ENCODE measurements at places on chromosomes 11 and 22.

- no peak for DNase-seq
These were observed 49.5 kb upstream of the PHF21B start for GRCh38 chr22:45059296-45059695.

- no peak for DNase-seq
These were observed 28.3 kb upstream of the MS4A6A start for GRCh38 chr11:60211206-60211605.

- no peak for DNase-seq
These were observed 117.8 kb downstream of the SERGEF start for GRCh38 chr11:17894929-17895658.

DNA sequence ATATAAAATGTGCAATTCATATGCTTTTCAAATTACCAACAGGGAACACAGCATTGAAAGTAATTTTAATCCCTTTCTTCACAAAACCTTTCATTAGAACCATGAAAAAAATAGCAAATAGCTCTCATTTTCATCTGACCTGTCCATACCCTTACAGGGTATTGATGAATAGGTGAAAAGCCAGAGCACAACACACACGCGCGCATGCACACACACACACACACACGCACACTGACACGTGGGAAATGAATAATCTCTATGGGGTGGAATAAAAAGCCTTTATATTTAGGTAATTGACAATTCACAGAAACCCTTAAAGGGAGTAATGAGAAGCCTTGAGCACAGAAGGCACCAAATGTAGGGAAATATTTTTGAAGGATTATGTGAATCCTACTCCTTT lies 76.2 kb upstream of the POU2AF2 start:
- no peak for DNase-seq

DNA sequence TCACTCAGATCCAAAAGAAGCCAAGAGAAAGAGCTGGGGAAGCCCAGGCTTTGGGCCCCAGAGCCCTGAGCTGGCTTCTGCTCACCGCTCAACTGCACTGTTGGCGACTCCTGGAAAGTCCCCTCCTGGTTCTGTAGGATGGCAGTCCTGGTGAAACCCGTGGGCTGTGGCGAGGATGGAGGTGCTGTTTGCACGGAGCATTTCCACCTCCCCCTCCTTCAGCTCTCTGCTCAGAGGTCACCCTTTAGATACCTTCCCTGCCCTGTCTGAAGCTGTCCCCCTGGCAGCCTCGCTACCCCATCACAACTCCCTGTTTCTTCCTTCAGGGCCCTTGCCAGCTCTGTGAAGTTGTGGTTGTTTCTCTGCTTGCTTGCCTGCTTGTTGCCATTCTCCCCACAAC lies 97.8 kb downstream of the MYO18B start:
- no peak for DNase-seq

DNA sequence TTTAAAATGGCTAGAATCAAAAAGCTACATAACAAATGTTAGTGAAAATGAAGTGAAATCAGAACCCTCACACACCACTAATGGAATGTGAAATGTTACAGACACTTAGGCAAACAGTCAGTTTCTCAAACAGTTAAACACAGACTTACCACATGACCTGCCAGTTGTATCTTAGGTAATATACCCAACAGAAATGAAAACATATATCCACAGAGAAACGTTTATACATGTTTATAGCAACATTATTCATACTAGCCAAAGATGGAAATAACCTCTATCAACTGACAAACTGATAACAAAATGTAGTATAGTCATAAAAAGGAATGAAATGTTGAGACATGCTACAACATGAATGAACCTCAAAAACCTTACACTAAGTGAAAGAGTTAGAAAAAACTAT lies 131.5 kb upstream of the TRPC6 start:
- DNase-seq, result no peak

- DNase-seq, result no peak
These were observed 22.0 kb upstream of the MYRF start for GRCh38 chr11:61730240-61730994.

GRCh38 chr22:39223091-39223710 lies 21.6 kb downstream of the PDGFB start:
- no peak for DNase-seq

DNA sequence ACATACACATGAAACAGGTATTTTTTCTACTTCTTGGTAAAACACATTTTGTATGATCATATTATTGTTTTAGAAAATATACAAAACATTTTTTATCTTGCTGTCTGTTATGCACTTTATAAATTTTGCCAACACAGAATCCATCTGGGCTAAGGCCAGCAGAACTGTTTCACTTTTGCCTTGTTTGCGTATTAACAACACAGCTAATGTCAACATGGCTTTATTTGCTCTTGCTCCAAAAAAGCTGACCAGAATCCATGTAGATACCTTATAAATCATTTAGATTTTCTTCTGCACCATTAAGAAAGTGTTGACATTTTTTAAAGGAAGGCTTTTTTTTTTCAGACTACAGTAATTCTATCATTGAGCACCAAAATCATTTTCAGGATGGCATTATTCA lies 58.1 kb upstream of the PGR start:
- no peak for DNase-seq

DNA sequence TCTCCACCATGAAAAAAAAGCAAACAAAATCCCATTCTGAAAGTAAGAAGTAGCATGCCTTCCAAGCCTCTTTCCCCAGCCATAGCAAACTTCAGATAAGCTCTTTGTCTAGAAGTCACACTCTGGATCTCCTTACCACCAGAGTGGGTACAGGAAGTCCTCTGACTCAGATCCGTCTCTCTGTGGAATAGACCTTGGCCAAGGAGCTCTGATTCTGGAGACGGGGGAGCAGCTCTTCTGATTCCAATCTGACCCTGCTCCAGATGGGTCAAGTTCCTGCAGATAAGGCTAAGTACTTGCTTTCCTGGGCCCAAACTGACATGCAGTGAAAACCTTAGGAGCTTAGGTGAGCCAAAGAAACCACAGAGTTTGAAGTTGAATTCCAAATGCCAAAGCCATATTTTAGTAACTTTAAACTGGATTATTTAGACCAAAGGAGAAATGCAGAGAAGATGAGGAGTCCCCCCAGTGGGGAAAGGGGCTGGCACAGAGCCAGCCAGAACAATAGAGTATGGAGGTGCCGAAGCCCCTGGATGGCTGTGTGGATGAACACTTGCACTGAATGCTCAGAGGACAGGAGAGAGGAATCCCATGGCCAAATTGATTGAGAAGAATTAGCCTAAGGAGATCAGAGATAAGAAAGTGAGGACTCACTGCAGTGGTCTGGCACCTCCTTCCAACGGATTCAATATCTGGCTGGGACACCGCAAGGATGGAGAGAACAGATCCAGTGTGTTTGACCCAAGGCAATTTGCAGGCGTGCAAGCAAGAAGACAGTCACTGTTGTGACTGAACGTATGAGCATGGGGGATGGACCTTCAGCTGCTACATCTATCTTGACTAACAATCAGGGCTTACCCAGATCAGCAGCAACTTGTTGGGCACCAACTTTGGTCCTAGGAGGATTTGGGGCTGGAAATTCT lies 54.9 kb downstream of the ENDOD1 start:
- DNase-seq, result no peak

DNA sequence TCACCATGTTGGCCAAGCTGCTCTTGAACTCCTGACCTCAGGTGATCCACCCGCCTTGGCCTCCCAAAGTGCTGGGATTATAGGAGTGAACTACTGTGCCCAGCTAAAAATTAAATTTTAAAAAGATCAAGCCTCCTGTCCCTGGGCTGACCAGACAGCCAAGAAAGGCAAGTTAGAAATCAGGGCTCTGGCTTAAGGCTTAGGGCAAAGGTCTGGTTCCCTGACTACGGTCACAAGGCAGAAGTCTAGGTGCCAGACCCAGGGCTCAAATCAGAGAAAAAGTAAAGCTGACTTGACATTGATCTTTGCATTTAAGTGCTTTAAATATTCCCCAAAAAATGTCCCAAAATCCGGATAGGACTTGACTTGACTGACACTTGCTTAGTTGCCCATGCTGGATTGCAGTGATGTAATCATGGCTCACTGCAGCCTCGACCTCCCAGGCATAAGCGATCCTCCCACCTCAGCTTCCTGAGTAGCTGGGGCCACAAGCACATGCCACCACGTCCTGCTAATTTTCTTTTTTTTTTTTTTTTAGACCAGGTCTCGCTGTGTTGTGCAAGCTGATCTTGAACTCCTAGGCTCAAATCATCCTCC lies 17.3 kb upstream of the CRKL start:
- DNase-seq, result no peak

DNA sequence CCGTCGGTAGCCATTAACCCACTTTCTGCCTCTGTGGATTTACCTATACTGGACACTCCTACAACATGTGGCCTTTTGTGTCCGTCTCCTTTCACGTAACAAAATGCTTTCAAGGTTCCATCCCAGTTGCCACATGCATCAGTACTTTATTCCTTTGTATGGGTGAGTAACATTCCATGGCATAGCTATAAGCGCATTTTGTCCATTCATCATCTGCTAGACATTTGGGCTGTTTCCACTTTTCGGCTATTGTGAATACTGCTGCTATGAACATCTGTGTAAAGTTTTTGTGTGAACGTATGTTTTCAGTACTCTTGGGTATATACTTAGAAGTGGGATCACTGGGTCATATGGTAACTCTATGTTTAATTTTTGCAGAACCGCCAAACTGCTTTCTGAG lies 257.2 kb downstream of the ST3GAL4 start:
- no peak for DNase-seq

DNA sequence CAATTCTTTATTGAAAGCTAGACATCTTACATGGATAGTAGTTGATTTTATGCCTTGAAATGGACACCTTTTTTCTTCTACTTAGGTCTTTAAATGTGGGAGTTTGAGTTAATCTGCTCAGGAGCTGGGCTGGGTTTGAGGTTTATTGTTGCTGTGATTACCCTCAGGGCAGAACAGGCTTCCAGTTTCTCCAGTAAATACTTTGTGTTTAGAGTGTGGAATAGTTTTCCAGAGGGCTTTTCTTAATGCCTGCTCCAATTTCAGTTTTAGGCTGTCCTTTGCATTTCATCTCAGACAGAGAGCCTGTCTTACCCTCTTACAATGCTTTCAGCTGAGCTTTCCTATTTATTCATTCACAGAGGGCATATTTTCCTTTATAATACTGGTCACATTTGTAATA lies 69.9 kb upstream of the ADORA2A start:
- no peak for DNase-seq

GRCh38 chr22:26981541-26981940 lies 324.2 kb downstream of the MIAT start:
- DNase-seq, result no peak

DNA sequence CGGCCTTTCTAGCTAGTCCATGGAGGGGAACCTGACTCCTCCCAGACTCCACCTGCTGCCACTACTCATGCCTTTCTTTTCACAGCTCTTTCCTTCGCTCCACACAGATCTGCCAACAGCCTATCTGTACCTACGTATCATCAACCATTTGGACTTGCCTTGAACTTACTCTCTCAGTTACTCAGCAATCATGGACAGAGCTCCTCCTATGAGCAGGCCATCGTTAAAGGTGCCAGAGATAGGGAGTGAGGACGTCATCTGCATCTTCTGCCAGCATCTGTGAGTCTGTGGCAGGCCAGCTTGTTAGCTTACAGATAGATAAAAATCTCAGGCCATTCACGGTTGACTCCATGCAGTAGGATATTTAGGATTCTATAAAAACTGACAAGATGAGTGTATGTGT lies 162.9 kb upstream of the ZBED5 start:
- DNase-seq, result no peak

GRCh38 chr11:2207773-2208621 lies 36.4 kb upstream of the TH start:
- no peak for DNase-seq

GRCh38 chr11:118115048-118115447 lies 28.3 kb upstream of the SMIM35 start:
- no peak for DNase-seq

DNA sequence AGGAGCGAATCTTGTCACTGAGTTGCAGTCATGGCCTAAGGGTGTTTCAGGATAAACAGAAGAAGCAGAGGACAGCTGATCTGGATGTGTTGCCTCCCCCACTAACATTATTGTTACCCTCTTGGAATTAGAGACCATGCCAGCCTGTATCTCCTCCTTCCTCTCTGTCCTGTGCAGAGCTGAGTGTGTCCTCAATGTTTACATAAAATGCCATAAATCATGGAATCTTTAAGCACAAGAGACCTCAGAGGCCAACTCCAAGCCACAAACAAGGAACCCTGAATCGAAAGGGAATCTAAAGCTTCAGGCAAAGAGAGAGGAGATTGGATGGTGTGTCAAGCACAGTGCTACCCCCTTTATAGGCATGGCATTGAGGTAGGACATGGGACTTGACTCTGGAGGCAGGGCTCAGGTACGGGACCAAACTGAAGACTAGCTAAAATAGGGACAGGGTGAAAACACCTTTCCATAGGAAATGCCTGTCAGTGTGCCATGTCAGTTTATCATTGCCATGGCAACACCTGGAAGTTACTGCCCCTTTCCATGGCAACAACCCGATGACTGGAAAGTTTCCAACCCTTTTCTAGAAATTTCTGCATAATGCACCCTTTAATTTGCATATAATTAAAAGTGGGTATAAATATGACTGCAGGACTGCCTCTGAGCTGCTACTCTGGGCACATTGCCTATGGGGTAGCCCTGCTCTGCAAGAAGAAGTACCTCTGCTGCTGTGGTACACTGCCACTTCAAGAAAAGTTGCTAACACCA lies 489.7 kb downstream of the MIAT start:
- DNase-seq, result no peak

DNA sequence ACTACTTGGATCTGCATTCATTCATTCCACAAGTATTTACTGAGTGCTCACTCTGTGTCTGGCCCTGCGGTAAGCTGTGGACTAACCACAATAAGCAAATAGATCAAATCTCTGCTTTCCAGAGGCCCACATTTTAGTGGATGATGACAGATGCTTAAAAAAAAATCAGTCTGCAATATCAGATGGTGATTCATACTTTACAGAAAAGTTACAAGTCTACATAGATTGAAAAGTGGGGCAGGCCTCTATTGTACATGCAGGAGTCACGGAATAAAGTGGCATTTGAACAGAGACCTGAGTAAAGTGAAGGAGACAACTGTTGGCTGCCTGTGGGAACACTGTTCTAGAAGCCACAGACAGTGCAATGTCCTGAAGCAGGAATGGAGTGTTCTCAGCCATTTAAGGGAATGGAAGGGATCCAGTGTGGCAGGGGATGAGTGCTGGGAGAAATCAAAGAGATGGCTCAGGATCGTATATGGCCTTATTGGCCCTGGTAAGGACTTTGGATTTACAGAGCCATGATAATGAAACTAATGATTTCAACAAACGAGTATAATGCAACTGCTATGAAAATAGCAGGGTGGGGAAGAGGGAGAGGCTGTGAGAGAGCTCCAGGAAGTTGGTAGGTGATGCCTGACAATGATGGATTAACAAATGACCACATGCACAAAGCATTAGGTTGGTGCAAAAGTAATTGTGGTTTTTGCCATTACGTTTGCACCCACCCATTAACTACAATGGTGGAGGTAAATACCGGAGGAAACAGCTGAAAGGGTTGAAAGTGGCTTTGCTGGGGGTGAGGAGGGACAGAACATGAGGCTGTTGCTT lies 31.1 kb downstream of the TMEM45B start:
- DNase-seq, result no peak

Measured in stimulated activated CD4-positive, alpha-beta T cell treated with anti-CD3 and anti-CD28 coated beads, Interleukin-1b, Interleukin-23, amount 100 ng/mL, for 4 hours (primary cell).